Chondrocyte (in vitro differentiated cells): ENCODE measurements at places on chromosomes 7 and 10.
A peak's percentile ranks its signal among the peaks of the same experiment; 100 is the strongest.

DNA sequence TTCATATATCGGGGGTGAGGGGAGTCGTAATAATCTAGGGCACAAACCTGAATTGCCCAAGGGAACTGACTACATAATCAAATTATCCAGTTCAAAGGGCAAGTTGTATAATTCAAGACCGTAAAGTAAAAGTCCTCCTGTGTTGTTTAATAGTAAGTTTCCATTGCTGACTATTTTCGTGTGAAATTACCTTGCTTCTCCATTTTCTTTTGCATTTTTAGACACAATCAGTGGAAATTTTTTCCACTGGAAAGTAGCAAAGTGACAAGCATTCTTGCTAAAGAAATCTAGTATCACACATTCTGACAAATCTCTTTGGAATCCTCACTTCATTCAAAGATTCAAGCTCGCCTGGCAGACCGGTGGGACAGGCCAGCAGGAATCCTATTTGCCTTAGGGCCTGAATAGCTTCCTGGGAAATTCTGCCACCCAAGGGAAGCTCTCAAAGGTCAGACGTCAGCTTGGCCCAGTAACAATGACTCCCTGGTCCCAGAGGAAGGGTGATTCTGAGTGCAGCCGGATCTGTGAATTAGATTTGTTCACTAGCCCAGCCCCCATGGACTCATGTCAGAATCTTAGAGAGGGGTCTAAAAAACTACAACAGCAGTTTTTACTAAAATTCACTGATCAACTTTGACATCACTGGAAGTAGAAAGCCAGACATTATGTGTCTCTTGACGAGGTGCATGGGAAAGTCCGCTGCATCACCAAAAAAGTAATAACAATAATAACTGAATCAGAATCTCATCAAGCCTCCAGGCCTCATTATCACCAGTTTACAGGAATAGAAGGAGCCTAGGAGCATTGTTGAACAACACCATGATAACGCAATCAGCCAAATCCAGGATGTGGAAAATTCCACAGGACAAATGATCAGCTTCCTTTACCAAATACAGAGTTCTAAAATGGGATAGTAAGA, 161.0 kb downstream of the SKIDA1 start:
- no peak for DNase-seq

DNA sequence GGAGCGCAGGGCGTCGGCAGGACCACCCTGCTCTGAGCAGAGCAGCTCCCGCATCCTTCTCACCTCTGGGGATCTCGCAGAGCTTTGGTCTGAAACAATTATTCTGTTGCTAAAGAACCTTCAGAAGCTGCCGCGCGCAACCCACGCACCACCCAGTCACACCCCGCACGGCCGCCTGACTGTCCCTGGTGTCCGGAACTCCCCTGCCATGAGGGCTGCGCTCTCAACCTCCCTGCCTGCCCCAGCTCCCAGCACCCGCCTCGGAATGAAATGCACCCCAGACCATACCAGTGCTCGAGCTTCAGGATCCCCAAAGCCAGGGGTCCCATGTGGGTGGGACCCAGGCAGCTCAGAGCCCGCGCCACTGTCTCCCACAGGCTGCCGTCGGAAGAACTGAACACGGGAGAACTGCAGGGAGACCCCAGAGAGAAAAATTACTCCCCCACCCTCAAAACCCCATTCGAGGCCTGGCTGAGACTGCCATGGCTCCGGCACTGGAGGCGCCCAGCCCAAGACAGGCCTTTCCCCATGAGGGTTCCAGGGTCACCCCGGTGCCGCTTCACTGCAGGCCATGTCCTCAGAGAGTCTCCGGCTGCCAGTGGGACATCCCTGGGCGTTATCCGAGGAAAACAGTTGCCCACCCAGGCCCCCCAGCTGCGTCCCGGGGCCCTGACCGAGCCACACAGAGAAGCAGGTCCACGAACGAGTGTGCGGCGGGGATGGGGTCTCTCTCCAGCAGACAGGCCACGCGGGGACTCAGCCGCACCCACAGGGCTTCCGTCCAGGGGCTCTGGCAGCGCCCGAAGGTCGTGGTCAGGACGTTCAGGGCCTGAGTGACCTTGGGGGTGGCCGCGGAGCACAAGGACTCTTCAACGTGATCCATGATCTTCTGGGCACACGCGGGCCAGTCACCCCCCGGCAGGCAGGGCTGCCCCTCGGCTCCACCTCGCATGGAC, 12.1 kb downstream of the BRAT1 start:
- DNase-seq: peak; percentile 86

GRCh38 chr7:143043391-143043790, 8.8 kb upstream of the OR6V1 start:
- no peak for DNase-seq

DNA sequence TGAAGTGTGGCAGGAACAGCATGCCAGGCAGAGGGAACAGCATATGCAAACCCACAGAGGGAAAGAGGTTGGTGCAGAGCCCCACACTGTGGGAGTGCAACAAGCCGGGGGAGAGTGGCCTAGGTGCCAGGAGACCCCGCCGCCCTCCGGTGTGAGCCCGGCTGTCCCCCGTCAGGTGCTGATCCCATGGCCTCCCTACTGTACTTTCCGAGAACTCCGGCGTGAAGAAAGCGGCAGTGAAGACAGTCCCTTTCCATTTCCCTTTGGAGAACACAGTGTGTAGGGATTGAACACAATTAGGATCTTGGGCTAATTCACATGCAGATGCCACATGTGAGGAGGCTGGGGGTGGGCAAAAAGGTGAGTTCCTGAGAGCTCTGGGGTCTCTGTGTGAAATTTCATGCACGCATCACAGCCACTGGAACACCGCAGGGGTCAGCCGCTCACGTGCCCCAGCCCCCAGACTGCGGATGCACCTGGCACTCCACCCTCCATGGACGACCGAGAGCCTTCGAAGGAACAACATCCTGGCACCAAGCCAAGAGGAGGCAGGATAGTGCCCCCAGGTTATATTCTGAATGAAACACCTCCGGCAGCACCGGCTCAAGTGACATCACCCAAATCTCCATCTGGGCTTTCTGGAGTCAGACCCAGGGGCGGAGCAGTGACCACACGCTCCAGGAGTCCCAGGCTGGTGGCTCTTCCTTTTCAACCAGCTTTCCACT, 82.1 kb upstream of the PPP2R2D start:
- no peak for DNase-seq

DNA sequence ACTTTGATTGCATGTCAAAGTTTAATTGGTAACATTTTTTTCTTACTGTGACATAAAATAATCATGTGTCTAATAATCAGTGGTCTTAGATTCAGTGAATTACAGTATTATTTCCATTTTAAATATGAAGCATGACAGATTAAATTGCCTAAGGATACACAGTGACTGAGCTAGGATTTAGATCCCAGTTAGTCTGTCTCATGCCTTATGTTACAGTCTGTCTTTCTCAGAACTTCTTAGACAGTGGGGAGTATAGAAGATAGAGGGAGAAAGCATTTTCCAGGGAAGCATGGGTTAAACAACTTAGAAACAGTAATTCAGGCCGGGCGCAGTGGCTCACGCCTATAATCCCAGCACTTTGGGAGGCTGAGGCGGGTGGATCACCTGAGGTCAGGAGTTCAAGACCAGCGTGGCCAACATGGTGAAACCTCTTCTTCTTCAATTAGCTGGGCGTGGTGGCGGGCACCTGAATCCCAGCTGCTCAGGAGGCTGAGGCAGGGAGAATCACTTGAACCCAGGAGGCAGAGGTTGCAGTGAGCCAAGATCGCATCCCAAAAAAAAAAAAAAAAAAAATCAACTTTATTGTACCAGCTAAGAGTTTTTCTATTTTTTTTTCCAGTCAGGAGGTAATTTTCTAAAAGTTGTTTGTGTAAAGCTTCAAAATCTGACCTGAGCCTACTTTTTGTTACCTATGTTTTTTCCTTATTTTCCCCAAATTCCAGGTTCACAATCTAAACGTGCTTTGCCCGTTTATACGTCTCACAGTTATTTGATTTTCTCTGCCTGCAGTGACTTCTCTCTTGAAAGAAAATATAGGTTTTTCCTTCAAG, 3.3 kb downstream of the CASD1 start:
- DNase-seq: no peak

DNA sequence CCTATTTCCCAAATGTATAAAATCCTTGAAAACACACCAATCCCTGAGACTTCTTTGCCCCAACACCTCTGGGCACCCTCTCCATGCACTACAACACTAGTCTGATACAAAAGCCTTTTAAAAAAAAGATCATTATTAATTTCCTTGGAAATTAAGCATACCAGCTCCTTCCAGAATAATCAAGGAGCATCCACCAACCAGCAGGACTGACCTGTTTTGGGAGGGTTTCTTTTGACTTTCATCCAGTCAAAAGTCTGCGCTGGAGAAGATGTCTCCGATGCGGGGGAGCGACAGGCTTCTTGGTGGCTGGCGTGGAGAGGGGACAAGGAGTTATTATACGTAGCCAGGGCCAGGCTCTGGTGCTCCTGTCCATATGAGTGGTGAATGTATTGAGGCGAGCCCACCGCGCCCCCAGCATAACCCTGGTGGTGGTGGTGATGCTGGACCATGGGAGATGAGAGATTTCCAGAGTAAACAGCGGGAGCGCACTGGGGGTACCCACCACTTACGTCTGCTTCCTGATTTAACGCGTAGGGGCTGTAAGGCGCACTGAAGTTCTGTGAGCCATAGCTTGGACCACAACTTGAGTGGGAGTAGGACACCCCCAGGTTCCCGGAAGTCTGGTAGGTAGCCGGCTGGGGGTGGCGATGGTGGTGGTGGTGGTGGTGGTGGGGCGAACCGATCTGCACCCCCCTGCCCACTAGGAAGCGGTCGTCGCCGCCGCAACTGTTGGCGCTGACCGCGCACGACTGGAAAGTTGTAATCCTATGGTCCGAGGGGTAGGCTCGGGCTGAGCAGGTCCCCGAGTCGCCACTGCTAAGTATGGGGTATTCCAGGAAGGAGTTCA, 527 bp downstream of the HOXA1 start:
- DNase-seq: no peak

DNA sequence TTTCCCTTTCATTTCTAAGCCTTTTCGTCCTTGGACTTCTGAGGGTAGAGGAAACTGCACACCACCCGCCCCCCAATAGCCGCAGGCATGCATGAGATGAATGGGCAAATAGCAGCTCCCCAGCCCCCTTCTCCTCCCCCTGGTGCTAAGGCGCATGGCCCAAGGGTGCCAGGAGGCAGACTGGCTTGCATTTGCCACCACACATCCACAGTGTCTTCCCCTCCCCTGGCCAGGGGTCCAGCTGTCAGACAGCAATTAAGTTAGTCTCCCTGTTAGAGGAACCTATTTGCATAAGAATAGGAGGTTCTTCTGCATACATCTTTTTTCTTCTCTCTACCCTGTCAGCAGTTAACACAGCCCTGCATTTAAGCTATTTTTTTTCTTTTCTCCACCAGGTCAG, 20.2 kb downstream of the TOMM7 start:
- DNase-seq: no peak

GRCh38 chr7:68610701-68611100, 987.6 kb upstream of the AUTS2 start:
- DNase-seq: no peak

DNA sequence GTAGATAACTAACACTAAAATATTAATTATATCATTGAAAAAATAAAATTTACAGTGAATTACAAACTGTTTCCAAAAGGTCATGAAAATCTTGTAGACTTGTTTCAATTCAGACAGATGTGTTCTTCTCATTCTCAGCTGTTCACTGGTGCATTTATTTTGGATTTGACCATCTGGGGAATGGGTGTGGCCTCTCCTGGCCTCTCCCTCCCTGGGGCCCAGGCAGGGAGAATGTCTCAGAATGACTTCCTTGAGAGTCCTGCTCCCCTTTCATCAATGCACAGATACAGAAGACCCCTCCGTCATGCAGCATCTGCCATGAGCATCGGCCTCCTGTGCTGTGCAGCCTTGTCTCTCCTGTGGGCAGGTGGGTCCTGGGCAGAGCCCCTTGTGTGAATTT, 192.8 kb upstream of the PRSS58 start:
- DNase-seq: no peak
